ENCODE measurements at places on chromosomes 7 and 10. TPM values are rescaled to one million over a fixed set of nuclear protein-coding genes. Genes with fewer than 3 reads are reported as not detected.

The SPDYE8 gene
- total RNA-seq = 0.24 TPM

The TAS2R3 gene
- 0.18 TPM for total RNA-seq

The CALML5 gene
- not detected for total RNA-seq

The NYAP1 gene
- 0.63 TPM for total RNA-seq

The MPP7 gene
- 1.6 TPM for total RNA-seq

The NUDT13 gene
- 0.31 TPM for total RNA-seq

The KIAA1549 gene
- total RNA-seq = 0.95 TPM

The MYL10 gene
- total RNA-seq = not detected

The SMKR1 gene
- total RNA-seq = not detected

The DPY19L1 gene
- total RNA-seq = 29.4 TPM

The DNAJB6 gene
- 179 TPM for total RNA-seq

The NRBF2 gene
- total RNA-seq = 25.7 TPM

The CRCP gene
- 47.8 TPM for total RNA-seq

The WASHC2A gene
- total RNA-seq = 22.3 TPM

The GIMAP1 gene
- not detected for total RNA-seq

The KIF11 gene
- total RNA-seq = 93.0 TPM

The ENTPD7 gene
- total RNA-seq = 18.4 TPM

The LOXL4 gene
- total RNA-seq = 0.55 TPM

The VAX1 gene
- total RNA-seq = not detected

The GPR37 gene
- total RNA-seq = not detected

The RBP3 gene
- total RNA-seq = not detected
